SIG-M5 (cell line): ENCODE measurements at places on chromosomes 6 and 20.

- no peak for DNase-seq
Measured at GRCh38 chr20:17636523-17637412, 45.3 kb downstream of the RRBP1 start.

DNA sequence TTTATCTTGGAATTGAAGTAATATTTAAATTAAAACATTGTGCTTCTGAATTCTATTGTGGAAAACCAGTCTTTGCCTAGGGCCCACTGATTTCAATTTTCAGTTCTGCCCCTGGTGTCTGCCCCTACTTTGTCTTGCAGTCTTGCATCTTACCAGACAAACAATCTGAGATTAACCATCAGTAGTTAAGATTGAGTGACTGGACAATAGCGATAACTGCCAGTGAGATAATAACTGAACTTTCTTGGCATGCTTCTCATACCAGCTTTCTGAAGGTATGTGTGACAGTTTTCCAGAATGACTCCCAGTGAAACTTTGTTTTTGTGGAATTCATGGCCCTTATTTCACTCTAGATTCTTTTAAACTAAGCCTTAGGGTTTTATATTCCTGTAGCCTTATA lies 53.5 kb downstream of the KCNQ5 start:
- DNase-seq, result no peak

DNA sequence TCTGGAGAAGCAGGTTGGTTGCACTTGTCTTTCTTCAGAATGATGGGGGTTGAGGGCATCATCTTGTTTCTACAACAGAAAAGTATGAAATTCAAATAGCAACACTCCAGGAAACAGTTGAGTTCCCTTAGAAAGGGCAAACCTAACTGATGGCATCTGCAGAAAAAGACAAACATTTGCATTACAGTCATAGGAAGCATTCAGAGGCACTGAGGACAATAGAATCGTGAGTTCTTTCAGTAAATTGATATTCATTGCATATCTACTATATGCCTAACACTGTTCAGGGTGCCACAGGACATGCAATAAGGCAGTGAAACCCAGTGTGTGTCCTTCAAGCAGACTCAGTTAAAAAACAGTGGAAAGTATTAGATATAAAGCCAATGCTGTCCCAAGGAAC lies 41.1 kb upstream of the OPN5 start:
- no peak for DNase-seq

GRCh38 chr6:38153076-38153797 lies 333.7 kb downstream of the ZFAND3 start:
- no peak for DNase-seq

DNA sequence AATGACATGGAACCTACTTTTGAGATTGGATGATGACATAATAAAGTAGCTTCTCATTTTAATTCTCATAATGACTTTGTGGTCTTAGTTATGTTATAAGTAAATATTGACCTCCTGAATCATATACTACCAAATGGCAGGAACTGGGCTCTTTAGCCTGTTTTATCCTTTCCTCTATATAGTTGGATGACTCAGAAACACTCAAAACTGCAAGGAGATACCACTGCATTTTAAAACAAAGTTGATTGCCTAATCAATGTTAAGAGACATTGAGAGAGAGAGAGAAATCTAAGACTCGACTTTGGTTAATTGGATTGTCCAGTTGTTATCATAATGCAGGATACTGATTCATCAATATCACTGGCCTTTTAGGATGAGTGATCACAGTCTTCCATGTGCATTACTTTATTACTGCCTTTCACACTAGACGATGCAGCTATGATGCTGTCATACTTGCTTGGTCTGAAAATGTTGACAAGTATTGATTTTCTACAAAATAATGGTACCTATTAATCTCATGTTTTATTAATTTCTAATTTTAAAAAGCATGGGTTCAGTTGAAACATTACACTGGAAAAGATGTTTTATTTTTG lies 320.0 kb downstream of the NKAIN2 start:
- no peak for DNase-seq

- no peak for DNase-seq
Measured at GRCh38 chr6:151300267-151300991, 60.7 kb downstream of the AKAP12 start.

DNA sequence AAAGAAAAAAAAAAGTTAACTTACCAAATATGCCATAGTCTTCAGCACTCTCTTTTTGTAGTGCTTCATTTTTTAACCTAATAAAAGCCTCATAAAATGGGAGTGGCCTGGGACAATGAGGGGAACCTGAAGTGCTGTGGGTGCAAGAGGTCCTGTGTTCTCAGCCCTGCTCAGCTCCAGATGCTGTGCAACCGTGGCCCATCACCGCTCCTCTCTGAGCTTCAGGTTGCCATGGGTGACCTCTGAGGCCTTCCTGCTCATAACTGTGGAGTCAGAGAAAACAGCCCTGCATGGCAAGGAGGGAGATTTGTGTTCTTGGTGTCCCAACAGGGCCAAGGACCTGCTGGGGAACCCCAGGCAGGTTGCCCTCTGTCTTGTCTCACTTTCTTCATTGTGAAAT lies 10.0 kb downstream of the TCF15 start:
- DNase-seq, result no peak

DNA sequence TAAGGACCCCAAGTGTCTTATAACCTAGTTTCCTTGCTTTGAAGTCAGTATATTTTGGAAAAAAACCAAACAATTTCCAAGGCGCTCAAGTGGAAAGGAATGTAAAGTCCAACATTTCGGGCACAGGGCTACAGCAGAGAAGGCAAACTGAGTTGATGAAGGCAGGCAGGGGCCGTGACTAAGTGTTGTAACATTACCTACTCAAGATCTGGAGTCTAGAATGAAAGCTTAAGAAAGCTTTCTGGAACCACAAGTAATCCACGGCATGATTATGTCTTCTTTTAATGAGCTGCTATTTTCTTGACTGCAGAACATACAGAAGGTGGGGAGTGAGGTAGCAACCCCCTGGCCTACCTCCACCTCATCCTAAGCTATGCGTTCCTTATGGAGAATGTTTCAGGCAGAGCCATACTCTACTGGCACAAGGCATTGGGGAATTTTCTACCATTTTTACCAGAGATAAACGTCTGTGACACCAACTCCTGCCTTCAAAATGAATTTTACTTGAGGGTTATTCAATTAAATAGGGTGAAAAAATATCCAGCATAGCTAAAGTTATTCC lies 4.3 kb downstream of the PPP1R10 start:
- no peak for DNase-seq

DNA sequence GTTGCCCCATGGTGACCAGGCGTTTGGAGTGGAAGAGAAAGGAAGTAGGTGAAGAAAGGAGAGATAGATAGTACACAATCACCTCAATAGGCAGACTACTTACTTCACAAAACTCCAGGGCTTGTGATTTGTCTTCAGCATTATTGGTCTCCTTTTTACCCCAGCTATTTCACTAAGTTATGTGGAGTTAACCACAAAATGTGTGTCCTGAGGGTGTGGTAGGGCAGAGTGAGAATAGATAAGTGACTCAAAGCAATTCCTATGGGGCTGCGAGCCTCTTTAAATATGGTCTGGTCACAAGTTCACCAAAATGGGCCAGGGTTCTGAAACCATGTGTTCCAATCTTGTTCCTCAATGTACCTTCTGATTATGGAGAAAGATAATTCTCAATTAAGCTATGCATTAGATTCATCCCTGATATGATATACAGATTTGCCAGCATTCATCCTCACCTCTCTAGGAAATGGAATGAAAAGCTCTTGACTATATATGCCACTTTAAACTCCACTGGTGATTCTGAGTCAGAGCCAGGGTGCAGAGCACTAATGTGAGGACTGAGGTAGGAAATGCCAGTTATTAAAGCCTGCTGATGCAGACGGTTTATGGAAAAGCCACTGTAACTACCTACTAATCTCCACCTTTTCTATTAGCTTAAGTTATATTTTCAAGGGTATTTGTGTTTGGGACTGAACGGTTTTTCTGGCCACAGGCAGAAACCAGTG lies 310.6 kb upstream of the MANEA start:
- no peak for DNase-seq

GRCh38 chr20:41391587-41392001 lies 25.0 kb upstream of the EMILIN3 start:
- DNase-seq, result no peak

- no peak for DNase-seq
Measured at GRCh38 chr20:45096781-45097180, 4.1 kb downstream of the KCNS1 start.

DNA sequence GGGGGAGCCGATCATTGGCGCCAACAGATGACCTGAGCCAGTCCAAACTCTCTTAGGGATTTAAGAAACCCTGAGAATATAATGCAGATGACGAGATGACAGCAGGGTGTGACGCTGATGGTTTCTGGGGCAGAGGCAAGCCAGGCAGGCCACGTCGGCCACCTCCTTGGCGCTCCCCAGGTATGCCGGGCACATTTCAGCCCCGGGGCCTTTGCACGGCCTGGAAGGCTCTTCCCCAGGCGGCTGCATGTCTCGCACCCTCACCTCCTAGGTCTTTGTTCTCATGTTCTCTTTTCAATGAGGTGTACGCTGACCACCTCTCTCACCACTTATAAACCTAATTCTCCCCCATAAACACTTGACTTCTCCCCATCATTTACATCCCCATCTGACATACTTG lies 64.9 kb downstream of the RBM38 start:
- no peak for DNase-seq

- DNase-seq, result no peak
Measured at GRCh38 chr6:34654061-34654710, 42.4 kb downstream of the ILRUN start.

DNA sequence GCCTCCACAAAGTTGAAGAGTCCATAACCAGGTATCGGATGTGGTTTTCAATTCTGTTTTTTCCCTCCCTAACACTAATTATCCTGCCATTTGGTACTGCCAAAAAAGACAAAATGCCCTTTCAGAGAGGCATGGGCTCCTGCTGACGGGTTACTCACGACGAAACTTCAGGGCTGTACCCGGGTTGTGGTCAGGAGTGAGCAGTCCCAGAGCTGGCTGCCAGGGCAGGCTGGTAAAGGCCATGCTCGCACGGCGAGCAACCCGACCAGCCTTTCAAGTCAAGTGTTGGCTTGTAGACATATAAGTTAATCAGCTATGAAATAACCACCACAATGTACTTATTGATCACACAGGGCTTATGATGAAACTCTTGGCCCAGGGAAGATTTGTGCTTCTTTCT lies 152.5 kb downstream of the FOXC1 start:
- DNase-seq, result no peak

DNA sequence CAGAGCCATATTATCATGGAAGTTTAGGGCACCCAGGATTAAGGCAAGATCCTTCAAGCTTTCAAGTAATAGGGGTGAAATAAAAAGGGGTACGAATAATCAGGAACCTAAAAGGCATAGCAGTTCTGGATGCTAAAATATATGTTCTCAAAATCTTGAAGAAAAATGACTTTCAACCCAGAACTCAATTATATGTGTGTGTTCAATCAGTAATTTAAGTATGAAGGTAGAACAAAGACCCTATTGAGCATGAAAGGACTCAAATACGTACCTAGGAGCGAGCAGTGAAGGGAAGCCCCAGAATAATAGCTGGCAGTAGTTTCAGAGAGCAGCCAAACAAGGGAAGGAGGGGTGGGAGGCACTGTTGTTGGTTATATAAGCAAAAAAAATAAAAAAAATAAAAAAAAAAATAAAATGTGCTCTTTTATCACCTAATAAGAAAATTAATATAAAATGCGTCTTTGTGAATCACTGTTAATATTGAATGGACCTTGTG lies 45.4 kb downstream of the MYO6 start:
- DNase-seq, result no peak

DNA sequence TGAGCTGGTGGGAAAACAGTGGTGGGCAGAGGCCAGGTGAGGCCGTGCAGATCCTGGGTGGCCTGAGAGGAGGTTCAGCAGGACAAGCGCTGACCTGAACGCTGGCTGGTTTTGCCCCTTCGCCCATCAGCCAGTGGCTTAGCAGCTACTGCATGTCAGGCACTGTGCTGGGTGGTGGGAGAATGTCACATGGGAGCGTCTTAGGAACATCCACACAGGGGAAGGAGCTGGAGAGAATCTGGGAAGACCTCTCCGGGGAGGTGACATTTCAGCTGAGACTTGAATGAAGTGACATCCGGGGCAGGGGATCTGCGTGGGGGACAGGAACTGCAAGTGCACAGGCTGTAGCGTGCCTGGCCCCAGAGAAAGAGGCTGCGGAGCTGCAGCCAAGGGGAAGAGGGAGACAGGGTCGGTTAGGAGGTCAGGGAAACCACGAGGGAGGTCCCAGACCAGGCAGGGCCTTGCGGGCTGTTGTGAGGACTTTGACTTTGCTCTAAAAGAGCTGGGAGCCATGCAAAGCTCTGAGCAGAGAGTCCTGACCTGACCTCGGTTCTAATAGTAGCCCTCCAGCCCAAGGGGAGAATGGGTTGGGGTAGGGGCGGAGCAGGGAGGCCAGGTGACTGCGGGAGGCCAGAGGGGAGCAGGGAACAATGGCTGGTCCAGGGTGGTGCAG lies 156.8 kb upstream of the PTPN1 start:
- DNase-seq, result no peak
